ENCODE measurements at places on chromosomes 12 and 14.

DNA sequence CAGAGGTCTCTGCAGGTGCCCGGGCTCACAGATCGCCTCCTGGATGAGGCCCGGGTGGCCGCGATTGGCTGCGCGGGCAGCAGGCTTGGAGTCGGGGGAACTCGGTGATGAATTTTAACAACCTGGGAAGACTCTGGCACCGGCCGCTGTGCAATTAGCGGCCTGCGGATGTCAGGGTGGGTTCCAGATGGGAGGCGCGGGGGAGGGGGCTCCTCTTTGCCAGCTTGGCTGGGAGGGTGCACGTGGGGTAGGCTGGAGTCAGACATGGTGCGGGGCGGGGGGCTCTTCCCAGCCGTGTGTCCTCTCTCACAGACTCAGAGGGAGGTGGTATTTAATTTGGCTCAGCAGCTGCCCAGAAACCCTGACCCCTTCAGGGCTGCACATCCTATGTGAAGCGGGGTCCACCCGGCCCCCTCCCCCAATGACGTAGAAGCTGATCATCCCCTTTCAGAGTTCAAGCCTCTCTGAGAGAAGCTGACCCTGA lies 81.4 kb downstream of the KIF26A start:
- DNase-seq = no peak

- no peak for DNase-seq
Observed at GRCh38 chr12:129848876-129849275, 54.9 kb downstream of the TMEM132D start.

- no peak for DNase-seq
Observed at GRCh38 chr12:103864710-103865109, 23.7 kb upstream of the NT5DC3 start.

DNA sequence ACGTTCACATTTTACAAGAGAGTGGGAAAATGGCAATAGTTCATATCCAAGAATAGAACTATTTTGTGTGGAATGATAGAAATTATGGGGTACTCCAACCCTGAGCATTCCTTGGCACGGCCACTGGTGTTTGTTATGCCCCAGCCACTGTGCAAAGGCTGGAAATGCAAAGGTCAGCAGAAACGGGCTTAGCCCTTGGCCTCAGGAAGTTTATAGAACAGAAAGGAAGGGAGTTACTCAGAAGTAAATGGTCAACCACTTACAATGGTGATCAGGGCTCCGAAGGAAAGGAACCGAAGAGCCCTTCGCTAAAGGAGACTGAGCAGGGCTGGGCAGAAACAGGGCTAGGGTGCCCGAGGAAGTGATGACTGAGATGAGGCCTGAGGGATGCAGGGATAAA lies 45.1 kb downstream of the KICS2 start:
- no peak for DNase-seq

- DNase-seq = no peak
Observed at GRCh38 chr14:63770187-63770807, 42.4 kb upstream of the SGPP1 start.

DNA sequence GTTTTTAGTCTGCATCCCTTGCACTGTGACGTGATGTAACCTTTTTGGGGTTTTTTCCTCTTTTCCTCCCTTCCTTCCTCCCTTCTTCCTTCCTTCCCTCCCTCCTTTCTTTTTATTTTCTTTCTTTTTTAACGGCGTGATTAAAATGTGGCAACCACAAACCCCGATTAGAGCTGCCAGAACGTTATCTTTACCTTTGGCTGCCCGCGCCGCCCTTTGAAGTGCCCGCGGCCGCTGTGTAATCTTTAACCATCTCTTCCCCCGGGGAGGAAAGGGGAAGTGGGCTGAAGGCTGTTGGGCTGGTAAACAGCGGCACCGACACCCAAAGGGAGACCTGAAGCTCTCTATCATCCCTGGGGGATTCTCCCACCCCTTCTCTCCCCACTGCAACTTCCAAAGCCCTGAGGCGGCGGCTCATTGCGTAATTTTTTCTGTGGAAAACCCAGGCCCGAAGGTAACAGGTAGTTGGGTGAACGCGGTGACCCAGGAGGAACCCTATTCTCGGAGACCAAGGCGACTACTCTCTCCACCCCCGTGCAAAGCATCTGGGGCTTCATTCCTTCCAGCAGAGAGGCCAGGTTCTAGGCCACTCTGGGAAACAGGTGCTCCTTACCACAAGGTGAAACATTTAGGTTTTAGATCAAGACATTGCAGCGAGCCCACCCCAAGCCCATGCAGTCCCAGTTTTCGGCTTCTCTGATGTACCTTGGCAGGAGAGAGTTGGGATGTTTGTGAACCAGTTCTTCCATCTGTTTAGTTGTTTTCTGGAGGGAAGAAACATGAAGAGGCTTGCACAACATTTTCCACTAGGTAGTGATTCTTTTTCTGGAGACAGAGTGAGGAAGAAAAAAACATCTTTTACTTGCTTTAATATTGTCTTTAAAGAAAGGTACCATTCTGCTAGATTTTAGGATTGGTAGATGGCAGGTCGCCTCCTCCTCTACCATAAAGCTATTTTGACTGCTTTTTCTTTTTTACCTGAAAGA lies 1.5 kb downstream of the LGR5 start:
- no peak for DNase-seq

- DNase-seq = no peak
Observed at GRCh38 chr12:121520586-121521086, 60.2 kb downstream of the KDM2B start.

DNA sequence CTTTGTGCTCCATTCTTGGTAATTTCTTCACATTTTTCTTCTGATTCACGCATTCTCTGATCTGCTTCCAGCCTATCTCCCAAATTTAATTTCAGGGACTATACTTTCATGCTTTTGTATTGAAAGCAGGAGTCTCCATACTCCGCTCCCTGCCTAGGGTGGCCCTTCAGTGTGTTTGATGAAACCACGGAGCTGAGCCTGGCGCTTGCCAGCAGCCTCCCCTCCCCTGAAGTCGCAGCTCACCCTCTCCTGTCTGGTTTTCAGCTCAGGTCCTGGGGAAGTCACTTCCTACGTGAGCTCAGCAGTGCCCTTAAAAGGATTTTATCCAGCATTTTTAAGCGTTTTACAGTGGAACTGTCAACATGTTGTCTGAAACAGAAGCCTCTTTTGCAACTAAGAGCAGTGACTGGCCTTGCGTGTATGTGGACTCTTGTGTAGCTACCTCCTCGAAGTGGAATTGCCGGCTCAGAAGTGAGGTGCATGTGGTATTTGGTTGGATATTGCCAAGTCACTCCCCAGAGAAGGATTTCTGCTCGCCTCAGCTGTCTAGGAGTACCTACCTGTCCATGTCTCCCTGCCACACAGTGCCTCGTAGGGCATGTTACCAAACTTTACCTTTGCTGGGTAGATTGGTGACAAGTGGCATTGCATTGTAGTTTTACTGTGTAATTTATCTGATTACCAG lies 78.5 kb downstream of the TESC start:
- no peak for DNase-seq

DNA sequence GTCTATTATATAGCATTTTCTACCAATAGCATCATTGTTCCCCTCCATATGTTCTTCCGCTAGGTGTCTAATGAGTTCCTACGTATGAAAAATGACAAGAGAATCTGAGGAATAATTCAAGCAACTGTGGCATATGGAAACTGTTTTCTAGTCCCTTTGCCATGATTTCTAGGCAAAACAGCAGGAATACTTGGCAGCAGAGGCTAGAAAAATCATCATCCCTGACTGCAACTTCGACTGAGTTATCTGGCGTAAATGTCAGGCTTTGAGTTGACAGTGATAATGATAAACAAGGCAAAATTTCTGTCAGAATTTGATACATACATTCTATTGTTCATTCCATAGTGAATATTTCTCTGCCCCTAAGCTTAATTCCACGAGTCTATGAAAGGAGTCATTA lies 572.8 kb upstream of the USP15 start:
- no peak for DNase-seq

- no peak for DNase-seq
Observed at GRCh38 chr12:62438098-62438692, 28.4 kb upstream of the MON2 start.

DNA sequence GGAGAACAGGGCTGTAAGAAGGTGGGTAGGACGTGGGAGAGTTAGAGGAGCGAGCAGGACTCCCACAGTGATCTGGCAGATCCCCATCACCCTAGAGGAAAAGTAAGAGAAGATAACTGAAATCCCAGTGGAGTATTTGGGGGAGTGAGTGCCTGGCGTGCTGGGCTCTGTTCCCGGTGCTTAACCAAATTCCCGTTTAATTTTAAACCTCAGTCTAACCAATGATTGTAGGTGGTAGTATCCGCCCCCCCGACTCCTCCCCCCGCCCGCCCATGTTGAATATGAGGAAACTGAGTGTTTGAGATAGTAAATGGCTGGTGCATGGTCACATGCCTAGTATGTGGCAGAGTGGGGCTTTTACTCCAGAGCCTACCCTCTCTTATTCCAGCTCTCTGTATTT lies 1.2 kb downstream of the TARBP2 start:
- no peak for DNase-seq

GRCh38 chr14:55136885-55137786 lies 8.1 kb downstream of the LGALS3 start:
- no peak for DNase-seq

All from stimulated activated CD8-positive, alpha-beta memory T cell treated with anti-CD3 and anti-CD28 coated beads, Interleukin-15, amount 100 ng/mL, for 24 hours (primary cell).